KBM-7 (cell line): ENCODE measurements at places on chromosomes 11 and 22.

- DNase-seq = no peak
Measured at GRCh38 chr22:37898441-37899181, 7.5 kb upstream of the MICALL1 start.

DNA sequence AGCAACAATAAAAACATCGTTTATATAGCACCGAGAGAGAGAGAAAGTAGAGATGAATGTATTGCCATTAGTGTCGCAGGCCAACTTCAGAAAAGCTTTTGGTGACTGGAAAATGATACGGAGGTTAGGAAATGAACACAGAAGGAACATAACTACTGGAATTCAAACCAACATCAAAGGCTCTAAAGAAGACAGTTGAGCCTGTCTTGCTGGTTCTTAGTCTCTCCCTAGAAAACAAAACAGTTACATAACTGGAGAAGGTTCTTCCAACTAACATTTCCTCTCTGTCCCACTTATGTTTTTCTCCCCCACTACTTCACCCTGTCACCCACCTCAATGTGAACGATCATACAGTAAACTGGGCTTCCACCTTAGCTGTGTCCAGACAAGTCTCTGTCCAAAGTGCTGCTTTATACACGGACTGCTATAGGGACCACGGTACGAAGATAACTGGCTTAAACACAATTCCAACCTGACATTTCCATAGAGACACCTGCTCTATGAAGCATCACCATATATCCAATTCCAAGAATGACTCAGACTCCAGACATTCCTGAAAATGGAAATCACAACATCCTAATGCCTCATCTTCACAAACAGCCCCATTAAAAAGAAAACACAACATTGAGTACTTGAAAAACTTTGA is 85.2 kb upstream of the ARHGAP32 start:
- DNase-seq = no peak

DNA sequence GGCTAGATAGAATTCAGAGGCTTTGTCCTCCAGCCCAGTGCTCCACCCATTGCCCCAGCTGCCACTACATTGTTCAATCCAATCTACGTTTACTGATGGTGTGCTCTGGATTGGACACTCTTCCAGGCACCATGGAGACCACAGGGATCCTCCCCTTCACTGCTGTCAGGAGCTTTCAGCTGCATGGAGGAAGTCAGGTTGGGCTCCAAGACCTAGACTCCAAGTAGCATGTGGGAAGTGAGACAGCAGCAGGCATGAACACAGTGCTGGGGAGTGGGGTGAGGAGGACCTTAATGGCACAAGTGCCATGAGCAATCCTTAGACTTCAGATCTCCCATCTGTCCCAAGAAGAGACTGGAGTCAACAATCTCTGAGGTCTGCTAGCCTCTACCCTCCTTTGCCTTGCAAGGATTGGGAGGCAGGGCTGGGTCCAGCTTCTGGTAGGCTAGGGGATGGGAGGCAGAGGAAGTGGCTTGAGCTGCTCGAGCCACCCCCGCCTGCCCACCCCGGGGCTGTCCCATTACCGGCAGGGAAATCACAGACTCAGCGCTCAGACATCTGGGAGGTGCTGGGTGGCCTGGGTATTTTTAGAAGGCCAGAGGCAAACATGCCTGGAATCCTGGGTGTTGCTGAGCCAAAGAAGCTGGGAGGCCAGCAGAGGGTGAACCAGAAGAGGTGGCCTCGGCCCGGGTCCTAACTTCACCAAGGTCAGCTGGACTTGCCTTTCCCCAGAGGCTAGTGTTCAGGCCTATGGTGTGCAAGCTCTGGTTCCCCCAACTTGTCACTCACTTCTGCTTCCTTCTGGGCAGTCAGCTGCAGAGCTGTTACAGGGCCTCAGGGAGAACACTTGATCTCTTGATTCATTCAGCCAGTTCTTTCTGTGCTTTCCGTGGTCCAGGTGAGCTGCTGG is 15.2 kb upstream of the FCHSD2 start:
- DNase-seq = peak; percentile 77

- DNase-seq = peak; percentile 37
Measured at GRCh38 chr11:76962583-76963416, 71.4 kb upstream of the B3GNT6 start.
